ENCODE measurements at places on chromosomes 12 and 14.

DNA sequence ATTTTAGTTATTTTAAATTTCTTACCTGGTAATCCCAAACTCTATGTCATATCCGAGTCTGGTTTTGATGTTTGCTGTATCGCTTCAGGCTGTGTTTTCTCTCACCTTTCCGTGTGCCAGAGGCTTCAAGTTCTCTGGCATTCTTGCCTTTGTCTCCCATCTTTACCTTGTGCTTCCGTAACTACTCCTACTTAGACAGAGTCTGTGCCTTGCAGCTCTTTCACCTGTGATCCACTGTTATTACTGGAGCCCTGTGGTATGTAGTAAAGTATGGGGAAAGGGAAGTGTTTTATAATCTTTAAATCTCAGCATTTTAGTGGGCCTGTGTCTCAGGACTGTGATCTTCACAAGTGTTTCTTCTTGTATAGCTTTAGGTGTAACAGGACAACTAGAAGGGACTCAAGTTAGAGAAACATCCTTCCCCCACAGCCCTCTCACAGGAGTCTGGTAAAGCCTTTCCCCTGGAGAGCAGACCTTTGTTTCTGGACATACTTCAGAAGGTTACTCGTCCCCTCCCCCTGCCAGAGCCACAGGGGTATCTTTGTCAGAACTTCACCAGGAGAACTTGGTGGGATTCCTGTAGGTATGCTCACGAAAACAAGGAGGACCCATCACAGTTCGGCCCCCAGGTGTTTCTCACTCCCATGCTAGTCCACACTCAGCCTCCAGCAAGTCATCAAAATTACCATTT is 11.1 kb downstream of the IFNG start:
- no peak for DNase-seq

DNA sequence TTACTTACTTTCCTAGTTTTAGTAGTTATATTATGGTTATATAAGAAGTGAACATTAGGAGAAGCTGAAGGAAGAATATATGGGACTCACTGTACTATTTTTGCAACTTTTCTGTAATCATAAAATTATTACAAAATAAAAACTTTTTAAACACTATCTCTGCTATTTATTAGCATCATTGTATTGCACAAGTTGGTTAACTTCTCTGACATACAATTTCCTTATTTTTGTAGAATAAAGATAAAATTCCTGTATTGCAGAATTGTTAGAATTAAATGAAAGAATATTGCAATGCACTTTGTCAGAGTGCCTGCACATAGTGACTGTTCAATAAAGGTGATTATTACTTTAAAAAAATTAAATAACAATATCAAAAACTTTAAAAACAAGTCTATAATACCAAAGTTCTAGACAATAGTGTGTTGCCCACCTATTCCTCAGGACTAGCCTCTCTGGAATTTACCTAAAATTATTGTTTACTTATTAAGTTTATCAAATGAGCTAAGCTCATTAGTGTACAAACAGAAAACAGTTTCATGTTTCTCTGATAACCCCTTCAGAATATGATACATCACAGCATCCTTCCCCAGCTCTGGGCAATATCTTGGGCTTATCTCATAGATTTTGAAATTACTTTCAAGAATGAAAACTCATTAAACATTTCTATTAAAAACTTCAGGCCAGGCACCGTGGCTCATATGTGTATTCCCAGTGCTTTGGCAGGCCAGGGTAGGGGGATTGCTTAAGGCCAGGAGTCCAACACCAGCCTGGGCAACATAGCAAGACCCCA is 77.4 kb upstream of the TMPO start:
- no peak for DNase-seq

DNA sequence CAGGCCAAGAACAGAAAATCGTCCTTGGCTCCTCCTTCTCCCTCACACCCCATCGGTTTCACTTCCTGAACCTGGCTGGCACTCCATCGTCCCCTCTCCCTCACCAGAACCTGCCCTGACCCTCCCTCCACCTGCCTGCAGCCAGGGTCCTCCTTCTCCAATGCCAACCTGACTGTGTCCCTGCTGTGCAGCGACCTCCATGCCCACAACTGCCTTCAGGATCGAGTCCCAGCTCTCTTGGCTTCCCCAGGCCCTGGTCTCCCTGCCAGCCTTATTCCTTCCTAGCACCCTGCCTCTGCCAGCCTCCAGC is 19.8 kb downstream of the HVCN1 start:
- DNase-seq = no peak

DNA sequence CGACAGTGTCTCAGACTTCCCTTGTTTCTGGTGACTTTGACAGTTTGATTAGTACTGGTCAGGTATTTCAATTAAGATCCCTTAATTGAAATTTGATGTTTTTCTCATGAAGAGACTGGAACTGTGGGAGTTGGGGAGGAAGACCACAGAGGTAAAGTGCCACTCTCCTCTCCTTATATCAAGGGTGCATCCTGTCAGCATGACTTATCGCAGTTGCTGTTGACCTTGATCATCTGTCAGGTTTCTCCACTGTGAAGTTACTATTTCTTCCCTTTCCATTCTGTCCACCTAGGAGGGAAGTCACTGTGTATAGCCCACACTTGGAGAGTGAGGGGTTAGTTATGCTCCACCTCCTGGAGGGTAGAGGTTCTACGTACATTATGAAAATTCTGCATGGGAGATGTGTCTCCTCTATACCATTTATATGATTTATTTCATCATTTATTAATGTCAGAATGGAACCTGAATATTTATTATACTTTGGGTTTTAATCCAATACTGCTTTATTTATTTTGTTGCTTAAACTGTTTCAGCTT is 40.3 kb upstream of the SMOC1 start:
- no peak for DNase-seq

DNA sequence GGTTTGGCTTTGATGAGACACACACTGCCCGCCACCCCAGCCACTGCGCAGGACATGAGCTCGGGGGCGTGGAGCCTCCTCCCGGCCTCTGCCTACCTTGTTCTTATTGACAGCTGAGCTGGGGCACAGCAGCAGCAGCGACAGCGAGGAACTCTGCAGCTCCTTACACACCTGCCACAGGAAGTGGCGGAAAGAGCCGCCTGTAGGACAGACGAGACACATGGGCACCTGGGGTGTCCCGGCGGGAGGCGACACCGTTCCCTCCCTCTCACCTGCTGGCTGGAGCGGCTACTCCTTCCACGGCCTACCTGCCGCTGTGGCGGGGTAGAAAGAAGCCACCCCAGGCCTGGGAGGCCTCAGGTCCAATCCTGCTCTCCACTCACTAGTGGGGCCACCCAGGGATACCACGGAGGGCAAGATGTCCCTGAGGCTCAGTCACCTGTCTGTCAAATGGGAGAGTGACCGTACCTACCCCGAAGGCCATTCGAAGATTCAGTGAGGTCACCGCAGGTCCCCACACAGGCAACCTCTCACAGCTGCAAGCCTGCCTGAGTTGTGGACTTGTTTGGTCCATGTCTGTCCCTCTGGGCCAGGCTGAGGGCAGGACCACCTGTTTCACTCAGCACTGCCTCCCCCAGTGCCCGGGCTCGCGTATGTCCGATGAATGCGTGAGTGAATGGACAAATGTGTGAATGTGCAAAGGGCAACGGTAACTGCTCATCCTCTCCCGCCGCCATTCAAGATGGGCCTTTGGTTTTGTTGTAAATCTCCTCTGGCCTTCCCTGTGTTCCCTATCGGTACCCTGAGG is 42.6 kb downstream of the TRAFD1 start:
- no peak for DNase-seq

GRCh38 chr12:12334367-12335040 is 15.5 kb downstream of the MANSC1 start:
- no peak for DNase-seq

- no peak for DNase-seq
Measured at GRCh38 chr12:100612606-100613005, 39.1 kb downstream of the GAS2L3 start.

GRCh38 chr12:20155374-20155773 is 213.0 kb upstream of the PDE3A start:
- no peak for DNase-seq

GRCh38 chr14:89440986-89441909 is 24.2 kb upstream of the FOXN3 start:
- DNase-seq = no peak

DNA sequence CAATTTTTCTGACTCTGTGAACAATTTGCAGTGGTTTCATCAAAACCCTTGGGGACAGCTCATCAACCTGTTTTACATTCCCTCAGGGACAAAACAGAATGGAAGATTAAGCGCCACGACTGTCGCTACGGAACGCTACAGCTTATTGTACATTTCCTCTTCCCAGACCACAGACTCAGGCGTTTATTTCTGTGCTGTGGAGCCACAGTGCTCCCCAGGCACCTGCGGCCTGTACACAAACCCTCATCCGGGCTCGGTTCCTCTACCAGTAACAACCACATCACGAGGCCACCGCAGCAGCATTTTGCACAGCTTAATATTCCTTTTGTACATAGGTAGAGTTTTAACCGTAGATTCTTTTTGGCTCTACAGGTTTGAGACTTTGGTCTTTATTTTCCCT is 397.4 kb upstream of the OR4E1 start:
- DNase-seq = no peak

GRCh38 chr14:26443654-26444053 is 154.2 kb downstream of the NOVA1 start:
- DNase-seq = no peak
